Smooth muscle cell of the pulmonary artery (primary cell): ENCODE measurements at places on chromosomes 3 and 15. TPM values are rescaled to one million over a fixed set of nuclear protein-coding genes. Genes with fewer than 3 reads are reported as not detected.

The CLSTN2 gene
- total RNA-seq = 0.33 and 1.6 TPM in 2 replicates

The SUCNR1 gene
- 51.2 and 124 TPM in 2 replicates for total RNA-seq

The APOD gene
- 0.23 and 0.52 TPM in 2 replicates for total RNA-seq

The AADACL2 gene
- not detected in 2 replicates for total RNA-seq

The HCN4 gene
- under 0.01 TPM in 1 of 2 replicates, not detected in the other for total RNA-seq
